Activated CD4-positive, alpha-beta T cell treated with anti-CD3 and anti-CD28 coated beads, Interleukin-2, amount 50 U/mL, for 48 hours (primary cell): ENCODE measurements at places on chromosomes 5 and 9.
A peak's percentile ranks its signal among the peaks of the same experiment; 100 is the strongest.

- no peak for DNase-seq
Measured at GRCh38 chr9:73050887-73051550, 98.2 kb upstream of the ALDH1A1 start.

- no peak for DNase-seq
Measured at GRCh38 chr9:130689572-130689936, 4.0 kb upstream of the EXOSC2 start.

GRCh38 chr9:137227054-137227852 lies at the start of gene RNF224:
TSS of gene RNF224 (plus strand) at chr9:137227502. CDS start at chr9:137228336, 834 bp downstream.
- peak; percentile 87 for DNase-seq

- no peak for DNase-seq
Measured at GRCh38 chr9:95100071-95100627, 217.4 kb downstream of the FANCC start.

GRCh38 chr9:83714329-83714728 lies 6.6 kb upstream of the UBQLN1 start:
- DNase-seq: no peak

DNA sequence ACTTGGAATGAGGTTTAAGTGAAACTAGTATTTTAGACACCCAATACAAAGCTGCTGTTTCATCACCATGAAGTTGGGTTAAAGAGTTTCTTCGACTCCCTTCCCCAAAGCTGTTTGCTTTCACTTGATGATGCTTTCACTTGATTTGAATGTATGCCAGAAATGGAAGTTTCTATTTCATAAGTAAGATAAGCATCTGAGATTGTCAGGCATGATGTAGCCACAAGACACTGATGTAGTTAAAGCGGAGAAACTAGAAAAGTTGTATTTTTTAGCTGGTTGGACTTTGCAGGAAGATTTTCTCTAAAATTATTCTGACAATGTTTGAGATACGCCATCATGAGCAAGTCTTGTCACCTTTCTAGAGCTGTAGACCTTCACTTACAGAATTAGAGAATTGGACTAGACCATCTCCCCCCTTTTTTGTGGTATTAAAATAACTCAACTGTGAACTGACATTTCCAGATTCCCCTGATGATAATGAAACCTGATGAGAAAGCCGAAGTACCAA lies 20.0 kb downstream of the MOCS2 start:
- no peak for DNase-seq

GRCh38 chr5:1480217-1480616 lies 35.0 kb upstream of the SLC6A3 start:
- DNase-seq: no peak

- DNase-seq: no peak
Measured at GRCh38 chr5:115424030-115424429, 120.5 kb downstream of the FEM1C start.

DNA sequence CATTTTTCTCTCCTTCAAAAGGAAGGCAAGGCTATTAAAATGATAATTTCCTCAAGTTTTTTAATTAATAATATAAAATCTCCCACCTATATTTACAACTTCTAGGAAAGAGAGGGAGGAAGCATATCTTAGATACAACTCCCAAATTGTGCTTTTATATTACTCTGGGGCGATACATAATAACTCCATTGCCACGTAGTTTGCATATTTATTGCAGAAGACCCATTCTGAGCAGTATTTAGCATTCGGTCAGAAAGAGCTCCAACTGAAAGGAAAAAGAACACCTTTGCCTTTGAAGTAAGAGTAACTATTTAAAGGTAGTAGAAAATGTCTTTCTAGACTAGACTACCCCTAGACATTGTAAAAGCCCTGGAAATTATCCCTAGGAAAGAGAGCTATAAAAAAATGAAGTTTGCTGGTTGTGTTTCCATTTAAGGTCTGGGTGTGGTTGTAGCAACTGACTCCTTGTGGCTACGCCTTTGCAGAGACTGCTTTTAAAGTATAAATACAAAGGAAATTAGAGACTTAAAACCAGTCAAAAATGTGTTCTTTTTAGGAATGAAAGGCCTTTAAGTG lies 566.1 kb downstream of the ZNF608 start:
- DNase-seq: no peak

DNA sequence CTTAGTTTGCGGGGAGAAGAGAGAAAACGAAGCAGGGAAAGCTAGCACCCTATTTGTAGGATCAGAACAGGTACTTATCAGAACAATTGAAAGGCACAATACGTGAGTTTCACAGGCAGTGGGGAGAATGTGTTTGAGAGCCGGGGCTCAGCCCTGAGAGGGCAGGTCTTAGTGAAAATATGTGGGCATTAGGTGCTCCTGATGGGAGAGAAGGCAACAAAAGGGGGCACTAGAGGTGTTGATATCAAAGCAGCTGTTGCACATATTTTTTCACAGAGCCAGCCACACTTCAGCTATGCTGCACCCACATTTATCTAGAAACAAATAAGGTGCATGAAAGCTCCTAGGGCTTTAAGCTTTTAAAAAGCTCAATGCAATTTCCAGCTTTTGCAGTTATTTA lies 99.7 kb upstream of the MAN2A1 start:
- DNase-seq: no peak

DNA sequence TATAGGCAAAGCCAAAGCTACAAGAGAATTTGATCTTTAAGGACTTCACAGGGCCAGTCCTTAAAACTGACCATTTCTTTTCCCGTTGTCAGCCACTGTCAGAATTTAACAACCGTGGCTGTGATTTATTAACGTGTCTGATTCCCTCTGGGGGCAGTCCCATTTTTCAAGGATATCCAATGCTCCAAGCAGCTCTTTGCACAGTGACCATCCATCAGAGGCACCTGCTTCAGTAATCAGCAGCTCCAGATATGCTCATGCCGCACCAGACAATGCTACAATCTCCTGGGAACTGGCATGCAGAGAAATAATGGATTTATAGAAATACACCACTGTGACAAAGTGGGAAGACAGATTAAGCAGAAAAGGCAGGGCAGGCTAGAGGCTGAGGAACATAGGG lies 163.3 kb upstream of the PPP1R2B start:
- no peak for DNase-seq

DNA sequence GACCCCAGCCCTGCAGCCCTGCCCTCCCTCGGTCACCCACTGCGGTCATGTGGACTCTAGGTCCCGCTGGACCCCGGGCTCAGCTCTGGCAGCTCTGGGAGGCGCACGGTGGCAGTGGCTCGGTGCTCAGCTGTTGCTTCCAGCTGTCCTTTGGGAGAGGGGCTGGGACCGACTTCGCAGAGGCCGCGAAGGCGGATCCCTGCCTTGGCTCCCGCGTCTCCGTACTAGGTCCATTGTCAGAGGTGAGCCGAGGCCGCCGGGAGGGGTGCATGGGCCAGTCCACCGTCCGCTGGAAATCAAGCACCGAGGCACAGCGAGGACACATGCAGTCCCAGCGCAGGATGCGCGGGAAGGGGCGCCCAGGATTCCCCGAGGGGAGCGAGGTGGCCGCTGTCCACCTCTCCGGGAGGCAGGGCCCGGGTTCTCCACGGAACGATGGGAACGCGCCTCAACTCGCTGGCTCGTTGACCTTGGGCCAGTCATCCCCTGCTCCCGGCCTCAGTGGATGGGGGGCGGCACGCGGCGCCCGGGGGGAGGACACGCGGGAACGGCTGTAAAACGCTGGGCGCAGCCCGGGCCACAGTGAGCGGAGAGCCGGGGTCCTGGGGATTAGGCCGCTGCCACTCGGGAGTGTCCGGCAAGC lies 732 bp downstream of the GBGT1 start:
- DNase-seq: no peak

- no peak for DNase-seq
Measured at GRCh38 chr5:120432861-120433260, 31.2 kb upstream of the PRR16 start.

GRCh38 chr5:120684213-120684612 lies 220.1 kb downstream of the PRR16 start:
- DNase-seq: no peak

GRCh38 chr5:2193142-2193541 lies 310.4 kb upstream of the IRX4 start:
- DNase-seq: no peak

DNA sequence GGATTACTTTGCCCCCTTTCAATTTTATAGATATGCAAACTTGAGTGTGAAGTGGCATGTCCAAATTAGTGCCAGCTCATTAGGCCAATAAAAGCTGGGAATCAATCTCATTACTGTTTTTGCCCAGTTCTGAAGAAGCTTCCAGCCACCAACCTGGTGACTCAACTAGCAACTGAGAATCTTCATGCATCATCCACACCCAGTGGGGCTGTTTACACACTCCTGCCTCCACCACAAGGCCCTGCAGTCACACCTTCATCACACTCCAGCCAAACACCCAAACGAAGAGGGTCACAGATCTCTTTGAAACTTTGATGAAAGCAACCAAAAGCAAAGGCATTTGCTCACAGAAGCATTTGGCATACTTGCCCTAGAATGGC lies 41.3 kb upstream of the S1PR3 start:
- DNase-seq: peak; percentile 41

DNA sequence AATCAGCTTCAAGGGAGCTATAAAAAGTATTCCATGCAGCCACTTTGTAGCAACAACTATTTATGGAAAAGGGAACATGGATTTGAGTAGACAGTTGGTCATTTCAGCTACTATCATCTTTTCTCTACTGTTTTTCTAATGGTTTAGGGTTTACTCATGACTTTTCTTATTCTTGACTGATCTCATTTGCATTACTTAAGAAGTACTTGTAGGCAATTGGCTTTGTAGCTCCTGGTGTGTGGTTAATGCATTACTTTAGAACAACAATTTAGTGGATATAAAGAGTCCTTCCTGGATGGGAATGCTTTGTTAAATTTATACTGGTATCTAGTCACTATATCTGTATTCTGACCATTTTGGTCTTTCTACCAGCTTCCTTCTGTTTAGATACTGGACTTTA lies 59.8 kb upstream of the NTRK2 start:
- DNase-seq: no peak

DNA sequence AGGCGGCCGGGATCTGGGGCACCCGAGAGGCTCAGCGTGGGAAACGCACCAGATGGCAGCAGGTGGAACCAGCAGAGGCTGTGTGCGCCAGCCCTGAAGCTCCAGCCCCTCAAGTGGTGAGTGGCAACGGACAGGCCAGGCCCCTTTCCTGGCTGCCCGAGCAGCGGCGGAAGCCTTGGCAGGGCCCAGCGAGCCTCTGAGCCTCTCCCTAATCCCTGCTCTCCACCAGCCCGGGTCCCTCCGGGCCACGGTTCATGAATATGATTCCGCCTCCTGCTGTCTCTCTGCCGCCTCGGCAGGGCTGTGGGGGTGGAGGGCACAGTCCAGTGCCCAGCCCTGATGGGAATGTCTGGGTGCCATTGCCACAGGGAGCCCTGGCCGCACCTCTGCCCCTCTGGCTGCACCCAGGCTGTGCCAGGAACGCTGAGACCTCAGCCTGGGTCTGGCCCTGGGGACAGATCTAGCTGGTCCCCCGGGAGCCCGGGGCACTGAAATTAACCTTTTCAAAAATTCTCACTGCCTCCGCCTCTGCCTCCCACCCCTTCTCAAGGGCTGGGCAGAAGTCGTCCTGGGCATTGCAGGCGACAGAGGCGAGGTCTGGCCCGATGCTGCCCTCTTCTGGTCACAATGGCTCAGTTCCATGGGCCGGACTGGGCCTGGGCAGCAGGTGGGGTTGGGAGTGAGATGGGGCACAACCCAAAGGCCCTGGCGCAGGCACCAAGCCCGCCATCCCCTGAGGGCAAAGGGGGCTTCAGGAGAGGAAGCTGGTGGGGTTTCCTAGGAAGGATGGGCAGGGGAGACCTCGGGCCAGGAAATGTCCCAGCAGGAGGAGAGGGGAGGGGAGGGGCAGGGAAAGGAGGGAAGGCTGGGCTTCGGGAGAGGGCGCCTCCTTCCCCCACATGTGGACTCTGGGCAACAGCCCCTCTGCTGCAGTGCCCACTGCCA lies 20.3 kb downstream of the CCDC187 start:
- DNase-seq: peak; percentile 82

DNA sequence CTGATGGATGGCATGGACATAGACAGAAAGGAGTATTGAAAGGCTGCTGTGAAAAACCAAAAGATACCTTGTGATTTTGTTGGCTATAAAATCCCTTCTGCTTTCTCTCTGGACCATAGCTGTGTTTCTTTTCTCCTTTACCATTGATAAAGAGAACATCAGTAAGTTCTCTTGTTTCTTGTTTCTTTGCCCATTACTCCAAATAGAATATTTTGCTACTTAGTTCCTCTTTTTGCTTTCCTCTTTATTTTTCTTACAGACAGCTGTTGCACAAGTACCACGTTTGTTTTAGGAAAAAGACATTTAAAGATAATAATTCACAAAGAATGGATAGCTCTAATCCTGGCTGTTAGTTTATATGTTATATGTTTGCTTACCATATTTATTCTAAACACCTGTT lies 1129.2 kb downstream of the DTWD2 start:
- no peak for DNase-seq

DNA sequence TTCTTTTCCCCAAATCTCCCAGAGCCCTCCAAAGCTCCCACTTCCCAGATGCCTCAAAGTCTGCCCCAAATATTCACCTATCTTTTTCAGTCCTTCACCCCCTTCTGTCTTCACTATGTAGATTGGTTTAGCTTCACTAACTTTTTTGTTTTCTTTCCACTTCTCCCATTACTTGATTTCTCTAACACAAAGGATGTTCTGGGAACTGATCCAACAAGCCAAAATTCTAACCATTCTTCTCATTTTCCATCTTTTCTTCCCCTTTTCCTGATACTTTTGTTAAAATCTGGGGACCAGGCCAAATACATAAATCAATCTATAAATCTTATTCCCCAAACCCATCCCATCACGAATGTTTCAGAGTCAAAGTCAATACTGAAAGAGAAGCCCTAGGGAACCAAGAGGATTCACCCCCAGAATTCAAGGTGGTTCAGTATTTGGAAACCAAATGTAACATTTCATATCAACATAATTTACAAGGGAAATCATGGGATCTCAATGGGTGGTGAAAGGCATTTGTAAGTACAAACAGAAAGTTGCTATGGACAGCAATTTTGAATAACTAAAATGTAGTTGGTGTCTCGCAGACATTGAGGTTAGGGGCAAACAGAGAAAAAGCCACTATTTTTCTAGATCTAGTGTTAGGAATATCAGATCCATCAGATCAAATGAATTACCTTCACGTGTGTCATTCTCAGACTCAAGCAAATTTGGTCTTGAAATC lies 35.3 kb downstream of the APTX start:
- DNase-seq: no peak

DNA sequence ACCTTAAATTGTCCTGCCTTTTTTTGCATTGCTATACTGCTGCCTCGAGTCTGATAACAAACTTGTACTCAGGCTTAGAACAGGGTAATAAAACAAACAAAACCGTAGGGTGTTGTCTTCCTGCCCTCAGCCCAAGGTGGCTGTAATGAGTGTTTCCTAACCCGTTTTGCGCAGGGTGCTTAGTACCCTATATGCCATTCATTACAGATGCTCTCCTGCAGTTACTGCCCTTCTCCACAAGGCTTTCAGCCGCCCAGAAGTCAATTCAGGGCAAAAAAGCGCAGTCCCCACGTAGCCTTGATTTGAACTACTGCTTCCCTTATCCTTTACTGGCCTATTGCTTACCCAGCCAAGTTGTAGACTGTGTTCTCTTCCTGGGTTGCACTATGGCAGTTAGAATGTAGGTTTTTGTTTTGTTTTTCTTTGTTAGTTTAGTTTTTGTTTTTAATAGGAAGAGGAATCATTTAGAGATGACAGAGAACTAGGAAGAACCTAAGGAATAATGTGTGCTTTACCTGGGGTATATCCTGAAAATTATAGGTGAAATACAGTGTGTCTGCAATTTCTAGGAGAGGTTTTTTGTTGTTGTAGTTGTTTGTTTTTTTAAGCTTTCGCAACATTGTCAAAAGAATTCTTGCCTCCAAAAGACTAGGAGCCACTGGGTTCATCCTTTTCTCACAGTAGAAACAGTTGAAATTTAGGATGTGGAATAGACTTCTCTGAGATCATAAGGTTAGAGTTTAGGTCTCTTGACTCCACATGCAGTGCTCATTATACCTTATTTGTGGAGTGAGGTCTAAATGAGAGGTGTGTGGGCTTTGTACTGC lies 1.3 kb downstream of the HMGXB3 start:
- peak; percentile 67 for DNase-seq
